ENCODE measurements at places on chromosomes 6 and 20. TPM values are rescaled to one million over a fixed set of nuclear protein-coding genes. Genes with fewer than 3 reads are reported as not detected.

DNA sequence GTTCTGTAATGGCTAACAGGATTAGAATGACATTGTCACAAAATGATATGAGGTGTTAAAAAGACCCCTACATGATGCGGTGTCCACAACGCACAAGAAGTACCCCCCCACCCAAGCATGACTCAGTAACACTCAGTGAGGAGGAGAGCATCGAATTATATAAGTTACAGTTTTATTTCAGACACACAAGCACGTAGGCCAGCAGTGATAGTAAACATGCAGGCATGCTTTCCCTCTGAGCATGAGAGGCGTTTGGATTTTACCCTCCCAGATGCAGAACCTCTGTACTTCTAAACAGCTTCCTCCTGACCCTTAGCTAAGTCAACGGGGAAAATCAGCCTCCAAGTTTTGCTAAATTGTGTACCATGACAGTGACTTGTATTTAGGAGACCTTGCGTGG, 23.9 kb downstream of the GNAS start:
- no peak for DNase-seq

DNA sequence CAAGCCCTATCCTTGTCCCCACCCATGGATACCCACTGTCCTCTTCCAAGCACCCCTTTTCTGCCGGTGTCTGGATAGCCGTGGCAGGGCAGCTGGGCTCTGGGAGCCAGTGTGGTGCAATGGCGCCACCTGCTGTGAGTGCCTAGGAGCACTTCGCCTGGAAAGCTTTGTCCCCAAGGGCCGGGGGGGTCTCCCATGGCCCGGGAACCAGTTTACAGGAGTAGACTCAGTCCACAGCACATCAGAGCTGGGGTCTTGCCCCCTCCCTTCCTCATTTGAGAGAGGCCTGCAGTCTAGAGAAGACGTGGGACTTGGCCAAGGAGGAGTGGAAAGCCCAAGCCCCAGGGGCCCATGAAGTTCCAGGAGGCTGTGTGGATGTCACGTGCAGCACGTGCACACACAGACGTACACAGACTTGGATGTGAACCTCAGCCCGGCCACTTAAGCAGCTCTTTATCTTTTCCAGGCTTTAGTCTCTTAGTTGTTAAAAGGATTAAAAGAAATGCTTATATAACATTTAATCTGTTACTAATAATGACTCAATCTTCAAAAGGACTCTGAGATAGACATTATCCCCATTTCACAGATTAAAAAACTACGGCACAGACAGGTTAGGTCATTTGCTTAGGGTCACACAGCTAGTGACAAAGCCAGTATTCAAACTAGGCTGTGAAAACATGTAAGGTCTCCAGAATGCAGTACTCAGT, 40.9 kb upstream of the CDH22 start:
- peak; percentile 30 for DNase-seq

The HSP90AB1 gene
- 384 TPM for polyA plus RNA-seq

DNA sequence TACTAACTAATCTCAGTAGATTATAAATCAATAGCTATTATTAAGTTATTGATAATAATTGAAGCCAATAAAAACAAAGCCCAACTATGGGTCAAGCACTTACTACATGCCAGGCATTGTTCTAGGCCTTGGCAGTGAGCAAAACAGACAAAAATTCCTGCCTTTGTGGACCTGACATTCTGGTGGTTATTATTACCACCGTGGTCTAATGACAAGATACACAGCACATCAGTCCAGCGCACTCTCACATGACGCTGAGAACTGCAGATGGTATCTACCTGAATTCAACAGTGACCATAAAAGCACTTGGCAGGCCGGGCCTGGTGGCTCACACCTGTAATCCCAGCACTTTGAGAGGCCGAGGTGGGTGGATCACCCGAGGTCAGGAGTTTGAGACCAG, 121.4 kb downstream of the ZMYND8 start:
- DNase-seq = no peak

The COL11A2 gene
- polyA plus RNA-seq = 0.40 TPM

The ENPP4 gene
- polyA plus RNA-seq = 4.5 TPM

DNA sequence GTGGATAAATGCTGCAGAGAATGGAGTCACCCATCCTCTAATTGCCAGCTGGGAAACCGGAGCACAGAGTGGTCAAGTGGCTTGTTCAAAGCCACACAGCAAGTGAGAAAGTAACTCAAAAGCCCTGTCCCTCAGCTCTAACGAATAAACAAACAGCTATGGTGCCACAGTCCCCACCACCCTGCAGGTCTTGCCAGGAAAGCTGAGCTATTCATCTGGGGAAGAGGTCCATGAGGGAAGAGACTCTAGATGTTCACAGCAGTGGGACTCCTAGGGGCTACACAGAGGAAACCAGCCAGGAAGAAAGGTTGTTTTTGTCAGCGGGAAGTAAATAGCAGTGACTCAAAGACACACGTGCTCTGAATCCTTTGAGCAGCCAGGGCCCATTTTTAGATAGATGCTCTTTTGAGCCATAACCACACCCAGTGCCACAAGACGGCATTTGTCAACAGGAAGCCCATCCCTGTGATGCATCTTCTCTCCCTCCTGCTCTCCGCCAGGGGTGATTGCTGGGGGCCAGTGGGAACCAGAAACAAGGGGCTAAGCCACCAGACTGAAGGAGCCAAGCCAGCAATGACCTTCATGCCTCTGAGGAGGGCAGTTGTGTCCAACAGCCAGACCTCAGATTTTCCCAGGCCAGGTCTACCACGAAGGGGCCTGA, 32.4 kb upstream of the TCP11 start:
- peak; percentile 10 for DNase-seq

GRCh38 chr6:102907181-102907580, 1513.7 kb downstream of the GRIK2 start:
- DNase-seq = no peak

- no peak for DNase-seq
These were observed 73.7 kb downstream of the RPP40 start for GRCh38 chr6:4930025-4930691.

DNA sequence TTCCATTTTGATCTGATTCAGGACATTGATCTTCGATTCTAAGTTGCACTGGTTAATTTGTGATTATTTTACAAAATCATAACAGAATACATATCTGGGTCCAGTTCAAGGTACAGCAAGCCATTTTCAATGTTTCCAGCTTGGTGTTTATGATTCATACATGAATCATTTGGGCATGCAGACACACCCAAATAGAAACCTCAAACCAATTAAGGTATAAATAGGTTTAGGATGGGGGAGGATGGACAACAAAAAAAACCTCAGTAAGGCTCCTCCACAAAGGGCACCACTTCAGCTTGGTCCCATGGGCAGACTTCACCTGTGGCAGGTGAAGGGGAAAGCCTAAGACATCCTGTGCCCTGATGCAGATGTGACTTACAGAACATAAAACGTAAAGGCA, 192.7 kb downstream of the KHDC1L start:
- DNase-seq = no peak

DNA sequence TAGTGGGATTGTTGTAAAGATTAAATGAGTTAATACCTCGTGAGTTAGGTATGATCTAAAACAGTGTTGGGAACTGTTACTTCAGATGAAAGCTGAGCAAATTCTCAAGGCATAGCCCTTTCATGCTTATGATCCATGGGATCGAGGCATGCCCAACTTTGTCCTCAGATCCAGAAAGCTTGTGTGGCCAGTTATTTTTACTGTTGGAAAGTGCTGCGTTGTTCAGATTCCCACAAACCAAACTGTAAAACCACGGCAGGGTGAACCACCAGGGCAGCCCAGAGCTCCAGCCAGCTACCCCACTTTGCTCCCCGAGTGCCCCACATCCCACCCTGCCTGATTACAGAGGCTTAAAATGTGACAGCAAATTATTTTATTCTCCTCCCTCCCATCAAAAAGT, 139.3 kb upstream of the RIN2 start:
- no peak for DNase-seq

The THBS2 gene
- 0.14 TPM for polyA plus RNA-seq

DNA sequence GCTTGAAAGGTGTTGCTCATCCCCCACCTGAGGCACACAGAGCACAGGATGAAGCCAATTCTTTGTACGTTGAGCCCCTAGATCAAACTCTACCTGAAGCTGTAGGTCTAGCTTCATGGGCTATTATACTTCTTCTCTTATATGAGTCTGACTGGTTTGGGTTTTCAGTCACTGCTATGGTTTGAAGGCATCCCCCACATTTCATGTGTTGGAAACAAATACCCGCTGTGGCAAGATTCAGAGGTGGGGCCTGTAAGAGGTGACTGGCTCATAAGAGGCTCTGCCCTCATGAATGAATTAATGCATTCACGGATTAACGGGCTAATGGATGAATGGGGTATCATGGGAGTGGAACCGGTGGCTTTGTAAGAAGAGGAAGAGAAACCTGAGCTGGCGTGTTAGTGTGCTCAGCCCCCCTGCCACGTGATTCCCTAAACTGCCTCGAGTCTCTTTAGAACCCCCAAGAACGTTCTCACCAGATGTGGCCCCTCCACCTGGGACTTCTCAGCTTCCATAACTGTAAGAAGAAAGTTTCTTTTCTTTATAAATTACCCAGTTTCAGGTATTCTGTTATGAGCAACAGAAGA, 39.2 kb downstream of the PREX1 start:
- no peak for DNase-seq

The GRM1 gene
- not detected for polyA plus RNA-seq

DNA sequence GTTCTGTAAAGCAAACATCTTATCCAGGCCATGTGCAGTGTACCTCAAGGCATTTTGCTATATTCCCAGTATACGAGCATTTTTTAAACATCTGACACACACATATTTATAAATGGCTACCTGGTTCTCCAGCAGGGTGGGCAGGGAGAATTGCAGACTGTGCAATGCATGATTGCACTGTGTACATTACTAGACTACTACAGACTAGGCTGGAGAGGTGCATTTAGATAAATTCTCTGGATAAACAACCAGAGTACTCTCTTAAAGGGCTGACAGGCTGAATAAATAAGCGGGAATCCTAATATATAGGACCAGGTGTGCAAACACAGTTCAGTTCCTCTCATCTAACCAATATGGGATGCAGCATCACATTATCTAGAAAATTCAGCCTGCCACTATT, 428.3 kb upstream of the ARID1B start:
- no peak for DNase-seq

DNA sequence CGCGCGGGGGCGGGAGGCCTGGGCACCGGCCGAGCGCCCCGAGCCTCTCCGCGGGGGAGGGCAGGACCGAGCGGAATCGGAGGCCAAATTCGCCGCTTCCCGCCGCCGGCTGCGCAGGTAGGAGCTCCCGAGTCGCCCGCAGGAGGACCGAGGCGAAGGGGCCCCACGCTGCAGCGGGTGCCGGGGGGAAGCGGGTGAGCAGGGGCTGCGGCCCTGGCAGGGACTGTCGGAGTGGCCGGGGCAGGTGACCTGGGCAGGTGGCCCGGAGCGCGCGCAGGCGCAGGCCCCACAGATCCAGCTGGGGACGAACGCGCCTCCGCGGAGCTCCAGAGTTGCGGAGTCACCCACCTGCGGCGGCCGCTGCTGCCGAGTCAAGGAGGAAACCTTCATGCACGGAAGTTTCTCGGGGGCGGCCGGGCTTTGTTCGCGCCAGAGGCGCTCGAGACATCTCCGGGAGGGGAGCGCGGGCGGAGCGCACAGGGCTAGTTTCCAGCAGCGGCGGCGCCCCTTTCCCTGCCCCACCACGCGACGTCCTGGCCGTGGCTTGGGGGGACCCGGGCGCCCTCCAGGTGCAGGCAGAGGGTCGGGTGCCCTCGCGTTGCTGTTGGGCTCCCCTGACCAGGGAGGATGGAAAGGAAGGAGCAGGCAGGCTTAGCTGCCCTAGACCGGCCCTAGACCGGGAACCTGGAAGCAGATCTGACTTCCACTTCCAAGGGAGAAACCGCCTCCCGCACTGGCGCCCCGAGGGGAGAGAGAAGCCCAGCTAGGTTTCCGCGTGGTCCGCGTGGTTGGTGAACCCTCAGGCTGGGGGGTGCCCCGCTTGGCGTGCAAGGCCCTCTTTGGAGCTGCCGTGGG, 590 bp downstream of the SLCO4A1 start:
- DNase-seq = peak; percentile 46

DNA sequence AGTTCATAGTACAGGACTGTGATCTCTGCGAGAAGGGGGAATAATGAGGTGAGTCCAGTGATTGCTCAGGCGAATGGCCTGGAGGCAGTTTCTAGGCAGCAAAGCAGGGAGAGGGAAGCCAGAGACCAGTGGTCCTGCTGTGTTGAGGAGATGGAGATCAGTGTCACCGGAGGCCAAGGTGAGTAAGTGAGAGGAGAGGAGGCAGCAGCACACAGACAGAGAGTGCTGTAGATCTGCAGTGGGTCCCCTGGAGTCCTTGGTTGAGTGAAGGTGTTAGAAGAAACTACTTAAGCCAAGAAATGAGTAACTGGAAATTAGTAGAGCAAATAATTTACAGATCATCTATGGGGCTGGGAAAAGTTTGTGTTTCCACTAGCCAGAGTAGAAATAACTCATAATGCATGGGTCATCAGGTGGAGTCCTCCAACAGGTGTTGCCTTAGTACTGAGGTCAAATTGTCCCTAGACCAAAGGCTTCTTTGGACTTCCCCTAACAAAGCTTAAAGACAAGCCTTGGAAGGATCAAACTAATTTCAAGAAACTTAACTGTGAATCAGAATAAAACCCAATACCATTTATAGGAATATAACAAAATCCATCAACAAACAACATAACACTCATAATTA, 13.6 kb downstream of the HEBP2 start:
- DNase-seq = no peak

The NKAIN2 gene
- polyA plus RNA-seq = not detected

The TUBB2A gene
- polyA plus RNA-seq = 8.4 TPM

The FAM83C gene
- polyA plus RNA-seq = not detected

DNA sequence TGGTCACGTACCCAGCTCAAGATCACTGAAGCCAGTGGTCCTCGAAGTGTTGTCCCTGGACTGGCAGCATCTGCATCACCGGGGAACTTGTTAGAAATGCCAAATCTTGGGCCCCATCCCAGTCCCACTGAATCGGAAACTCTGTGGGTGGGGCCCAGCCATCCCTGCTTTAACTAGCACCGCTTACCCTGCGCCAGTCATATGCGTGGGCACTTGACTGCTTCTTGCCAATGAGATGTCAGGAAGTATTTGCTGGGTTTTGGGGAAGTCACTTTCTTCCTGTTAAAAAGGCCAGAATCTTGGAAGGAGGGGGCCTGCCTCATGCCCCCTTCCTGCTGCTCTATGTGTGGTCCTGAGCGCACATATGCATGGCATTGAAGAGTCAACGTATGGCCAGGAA, 11.7 kb upstream of the SULF2 start:
- DNase-seq = no peak

The ZBTB12 gene
- polyA plus RNA-seq = not detected

DNA sequence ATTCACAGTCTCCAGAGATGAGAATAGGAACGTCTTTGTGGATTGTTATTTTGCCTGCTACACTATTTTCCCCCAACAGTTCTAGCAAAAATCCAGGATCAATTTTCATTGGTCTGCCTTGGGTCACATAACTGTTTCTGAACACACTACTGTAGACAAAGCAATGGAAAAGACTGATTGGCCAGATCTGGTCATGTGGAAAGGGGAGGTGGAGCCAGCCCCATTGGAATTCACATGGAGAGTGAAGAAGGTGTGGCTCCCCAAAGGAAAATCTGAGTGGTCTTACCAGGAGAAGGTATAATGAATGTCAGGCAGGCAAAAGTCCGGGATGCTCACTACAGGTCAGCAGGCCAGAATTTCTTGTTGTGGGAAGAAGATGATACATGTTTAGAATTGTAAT, 9.5 kb upstream of the TP53RK start:
- DNase-seq = no peak

The MOG gene
- polyA plus RNA-seq = not detected

The DEFB114 gene
- polyA plus RNA-seq = not detected

The SIRPD gene
- not detected for polyA plus RNA-seq

The CASS4 gene
- polyA plus RNA-seq = 4.9 TPM
